ENCODE measurements at places on chromosomes 4 and X. TPM values are rescaled to one million over a fixed set of nuclear protein-coding genes. Genes with fewer than 3 reads are reported as not detected.

The LRCH2 gene
- not detected for total RNA-seq

DNA sequence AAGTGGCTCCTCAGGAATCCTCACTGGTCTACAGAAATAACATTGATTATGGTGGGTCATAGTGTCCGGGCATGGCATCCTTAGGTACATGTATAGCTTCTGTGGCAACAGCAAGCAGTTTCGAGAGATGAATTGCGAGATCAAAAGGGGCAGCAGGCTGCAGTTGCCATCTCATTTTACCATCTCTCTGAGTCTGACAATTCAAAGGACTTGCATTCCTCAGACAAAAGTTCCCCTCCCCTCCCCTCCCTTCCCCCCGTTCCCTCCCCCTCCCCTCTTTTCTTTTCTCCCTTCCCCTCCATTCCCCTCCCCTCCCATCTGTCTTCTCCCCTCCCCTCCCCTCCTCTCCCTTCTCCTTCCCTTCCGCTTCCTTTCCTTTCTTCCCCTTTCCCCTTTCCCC lies 70.2 kb downstream of the MTNR1A start:
- no peaks in the 10 kb centered on the region for H3K4me1 ChIP-seq
- no peak overlapping the region for H3K27ac ChIP-seq
- no peak overlapping the region for H3K4me3 ChIP-seq
- no peak for DNase-seq
- H3K36me3 ChIP-seq, result no peaks in the 10 kb centered on the region
- H3K27me3 ChIP-seq, result no peaks in the 10 kb centered on the region

GRCh38 chr4:79331126-79331876 lies 5.4 kb upstream of the NAA11 start:
- H3K4me3 ChIP-seq, result no peak overlapping the region
- H3K27me3 ChIP-seq, result no peaks in the 10 kb centered on the region
- DNase-seq, result no peak
- H3K36me3 ChIP-seq, result no peaks in the 10 kb centered on the region
- no peak overlapping the region for H3K27ac ChIP-seq

- no peak overlapping the region for H3K4me3 ChIP-seq
- H3K27me3 ChIP-seq, result no peaks in the 10 kb centered on the region
- no peak overlapping the region for H3K27ac ChIP-seq
- no peaks in the 10 kb centered on the region for H3K36me3 ChIP-seq
- DNase-seq, result no peak
Measured at GRCh38 chrX:52874661-52875060, 6.8 kb upstream of the XAGE3 start.
